GM12878 (cell line): ENCODE measurements at places on chromosomes 16 and 17. TPM values are rescaled to one million over a fixed set of nuclear protein-coding genes. Genes with fewer than 3 reads are reported as not detected.

- H3K36me3 ChIP-seq: no peaks in the 10 kb centered on the region
- no peak overlapping the region for H3K4me3 ChIP-seq
- no peak overlapping the region for H3K27ac ChIP-seq
These were observed 5.2 kb upstream of the TMIGD1 start for GRCh38 chr17:30339086-30339485.

- DNase-seq: no peak
- peaks cover 6% of the 10 kb centered on the region; the same call in 1 of the 2 replicates for H3K36me3 ChIP-seq
- H3K27me3 ChIP-seq: no peaks in the 10 kb centered on the region
- peak overlapping the region; percentile 90 for H3K4me3 ChIP-seq
These were observed 1.8 kb downstream of the JPT1 start for GRCh38 chr17:75152523-75152921.

The PLA2G10 gene
- total RNA-seq: not detected in 2 replicates

The RND2 gene
- total RNA-seq: not detected in 2 replicates

DNA sequence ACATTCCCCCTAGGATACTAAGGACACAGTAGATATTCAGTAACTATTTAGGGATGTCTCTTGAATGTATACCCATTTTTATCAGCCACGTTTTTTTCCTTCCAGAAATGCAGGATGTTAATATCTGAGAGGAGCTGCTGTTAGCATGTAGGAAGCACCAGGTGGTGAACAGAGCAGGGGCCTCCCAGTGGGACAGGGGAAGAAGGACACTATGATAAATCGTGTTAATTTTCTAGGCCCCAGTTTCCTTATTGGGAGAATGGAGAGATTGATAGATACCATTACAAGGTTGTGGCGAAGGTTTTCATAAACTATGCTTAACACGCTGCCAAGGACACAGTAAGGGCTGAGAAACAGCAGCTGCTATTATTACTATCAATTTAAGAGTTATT, 45.4 kb downstream of the PRSS54 start:
- H3K27me3 ChIP-seq: no peaks in the 10 kb centered on the region
- H3K4me1 ChIP-seq: peaks cover 23% of the 10 kb centered on the region
- DNase-seq: no peak
- H3K4me3 ChIP-seq: peak overlapping the region; percentile 58
- H3K36me3 ChIP-seq: no peaks in the 10 kb centered on the region

DNA sequence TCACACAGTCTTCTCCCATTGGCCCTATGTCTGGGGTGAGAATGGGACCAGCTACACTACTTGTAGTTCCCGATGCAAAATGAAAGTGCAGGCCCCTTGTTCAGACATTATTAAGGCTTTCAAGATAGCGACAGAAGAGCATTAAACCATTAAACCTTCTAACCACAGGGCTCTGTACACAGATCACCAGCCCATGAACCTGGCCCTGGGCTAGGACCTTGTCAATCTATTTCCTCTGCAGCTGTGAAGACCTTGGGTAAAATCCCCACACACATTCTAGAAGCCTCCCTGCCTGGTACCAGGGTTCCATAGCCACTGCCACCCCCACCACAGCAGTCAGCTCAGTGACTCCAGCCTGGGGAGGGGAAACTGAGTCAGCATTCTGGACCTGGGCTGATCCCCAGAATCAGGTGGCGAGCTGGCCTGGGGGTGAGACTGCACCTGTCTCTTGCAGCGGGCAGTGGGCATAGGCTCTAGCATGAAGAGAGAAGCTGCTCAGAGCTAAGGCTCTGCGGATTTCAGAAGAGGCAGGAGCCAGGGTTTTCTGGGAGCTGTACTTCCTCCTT, 119.7 kb upstream of the LHX1 start:
- H3K4me1 ChIP-seq: no peaks in the 10 kb centered on the region
- H3K27ac ChIP-seq: no peak overlapping the region

DNA sequence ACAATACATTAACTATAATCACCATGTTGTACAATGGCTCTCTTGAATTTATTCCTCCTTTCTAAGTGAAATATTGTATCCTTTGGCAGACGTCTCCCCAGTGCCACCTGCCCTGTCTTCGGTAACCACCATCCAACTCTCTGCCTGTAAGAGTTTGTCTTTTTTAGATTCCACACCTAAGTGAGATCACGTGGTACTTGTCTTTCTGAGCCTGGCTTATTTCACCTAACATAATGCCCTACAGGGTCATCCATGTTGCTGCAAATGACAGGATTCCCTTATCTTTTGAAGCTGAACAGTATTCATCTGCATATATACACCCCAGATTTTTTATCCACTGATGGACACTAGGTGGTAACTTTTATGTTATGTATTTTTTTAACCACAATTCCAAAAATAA, 24.2 kb downstream of the ORC6 start:
- H3K27ac ChIP-seq: no peak overlapping the region
- no peaks in the 10 kb centered on the region for H3K36me3 ChIP-seq
- peaks cover 10% of the 10 kb centered on the region for H3K4me1 ChIP-seq
- H3K27me3 ChIP-seq: no peaks in the 10 kb centered on the region
- no peak overlapping the region for H3K4me3 ChIP-seq
